KG1 (cell line): ENCODE measurements at places on chromosomes 5 and 9.

GRCh38 chr9:33166231-33167083 is 679 bp downstream of the B4GALT1 start:
- peak; percentile 29 for DNase-seq

DNA sequence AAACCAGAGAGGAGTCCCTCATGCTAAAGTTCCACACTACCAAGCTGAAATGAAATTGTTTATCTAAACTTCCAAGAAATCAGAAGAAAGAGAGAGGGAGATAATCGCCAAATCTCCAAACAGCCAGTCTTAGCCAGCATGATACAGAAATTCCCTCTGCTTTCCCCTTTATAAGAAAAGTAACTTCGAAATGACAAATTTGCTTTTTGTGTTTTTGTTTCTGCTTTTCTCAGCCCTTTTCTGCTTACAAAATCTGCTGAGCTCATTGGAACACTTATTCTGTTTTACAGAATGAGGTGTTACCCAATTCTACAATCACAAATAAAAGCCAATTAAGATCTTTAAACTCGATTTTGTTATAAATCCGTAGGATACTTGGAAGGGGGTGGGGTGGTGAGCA is 72.9 kb downstream of the SFXN1 start:
- DNase-seq, result no peak

- no peak for DNase-seq
Measured at GRCh38 chr9:130172858-130173665, 858 bp downstream of the NCS1 start.

DNA sequence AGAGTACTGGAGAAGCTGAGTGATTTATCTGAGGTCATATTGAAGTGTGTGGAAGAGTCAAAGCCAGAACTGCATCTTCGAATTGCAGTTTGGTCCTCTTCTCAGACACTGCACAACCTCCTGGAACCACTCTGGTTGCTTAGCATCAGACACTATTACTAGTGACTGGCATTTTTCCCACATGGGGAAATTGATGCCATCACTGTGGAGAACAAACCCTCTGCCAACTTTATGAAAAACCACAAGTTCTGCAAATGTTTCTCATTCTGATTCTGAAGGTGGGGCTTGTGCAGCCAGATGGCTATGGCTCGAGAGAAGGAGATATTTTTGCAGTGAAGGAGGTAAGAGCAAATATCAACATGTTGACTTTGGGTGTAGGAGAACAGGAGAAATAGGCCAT is 67.2 kb downstream of the KCTD16 start:
- no peak for DNase-seq

DNA sequence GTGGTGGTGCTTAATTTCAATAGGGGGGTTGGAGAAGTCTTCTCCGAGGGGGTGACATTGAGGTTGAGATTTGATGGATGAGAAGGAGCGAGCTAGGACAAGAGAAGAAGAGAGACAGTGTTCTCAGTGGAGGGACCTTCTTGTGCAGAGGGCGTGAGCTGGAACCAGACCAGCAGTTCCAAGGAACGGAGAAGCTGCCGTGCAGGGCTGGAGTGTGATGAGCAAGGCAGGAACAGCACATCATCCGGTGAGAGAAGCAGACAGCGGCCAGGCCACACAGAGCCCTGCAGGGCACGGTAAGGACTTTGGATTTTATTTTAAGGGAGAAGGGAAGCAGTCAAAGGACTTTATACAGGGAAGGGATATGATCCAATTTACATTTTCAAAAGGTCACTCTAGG is 206.9 kb downstream of the MELK start:
- no peak for DNase-seq

GRCh38 chr5:169632946-169633345 is 4.1 kb upstream of the DOCK2 start:
- DNase-seq, result no peak

- DNase-seq, result no peak
Measured at GRCh38 chr5:79130781-79131180, 19.2 kb downstream of the BHMT start.
